Activated B cell treated with CpG ODN at 0.5 μM for 24 hours (primary cell): ENCODE measurements at places on chromosomes 3 and 15.

DNA sequence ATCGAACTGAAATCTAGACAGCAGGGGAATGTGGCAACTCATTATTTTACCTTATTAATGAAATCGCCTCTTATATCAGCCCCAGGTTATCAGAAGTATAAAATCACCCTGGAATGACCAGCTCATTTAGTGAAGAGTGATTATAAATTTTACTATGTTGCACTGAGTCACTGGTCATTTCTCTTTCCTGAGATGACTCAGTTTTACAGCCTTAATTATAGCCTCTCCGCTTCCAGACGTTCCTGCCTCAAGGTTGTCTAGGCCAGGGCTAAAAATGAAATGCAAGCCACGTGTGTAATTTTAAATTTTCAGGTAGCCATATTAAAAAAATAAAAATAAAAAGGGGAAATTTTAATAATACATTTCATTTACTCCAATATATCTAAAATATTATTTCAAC lies 33.3 kb downstream of the DET1 start:
- no peak for DNase-seq

DNA sequence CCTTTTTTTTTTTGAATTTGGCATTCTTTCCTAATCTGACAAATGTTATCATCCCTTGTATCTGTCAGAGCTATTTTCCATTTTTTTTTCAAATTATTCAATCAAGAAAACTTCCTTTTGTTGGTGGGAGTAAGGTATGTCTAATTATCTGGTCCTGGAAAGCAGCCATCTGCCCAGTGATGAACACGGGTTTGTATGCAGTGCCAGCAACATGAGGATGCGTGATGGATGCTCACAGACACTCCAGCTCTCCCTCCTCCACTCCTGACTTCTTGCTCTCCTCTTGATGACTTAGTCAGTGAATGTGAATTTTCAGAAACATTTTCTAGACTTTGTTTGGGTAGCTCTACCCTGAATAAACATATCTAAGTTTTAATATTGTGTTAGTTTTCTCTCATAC lies 79.2 kb downstream of the IL1RAP start:
- no peak for DNase-seq

- no peak for DNase-seq
Measured at GRCh38 chr15:73802431-73803041, 49.4 kb upstream of the INSYN1 start.

DNA sequence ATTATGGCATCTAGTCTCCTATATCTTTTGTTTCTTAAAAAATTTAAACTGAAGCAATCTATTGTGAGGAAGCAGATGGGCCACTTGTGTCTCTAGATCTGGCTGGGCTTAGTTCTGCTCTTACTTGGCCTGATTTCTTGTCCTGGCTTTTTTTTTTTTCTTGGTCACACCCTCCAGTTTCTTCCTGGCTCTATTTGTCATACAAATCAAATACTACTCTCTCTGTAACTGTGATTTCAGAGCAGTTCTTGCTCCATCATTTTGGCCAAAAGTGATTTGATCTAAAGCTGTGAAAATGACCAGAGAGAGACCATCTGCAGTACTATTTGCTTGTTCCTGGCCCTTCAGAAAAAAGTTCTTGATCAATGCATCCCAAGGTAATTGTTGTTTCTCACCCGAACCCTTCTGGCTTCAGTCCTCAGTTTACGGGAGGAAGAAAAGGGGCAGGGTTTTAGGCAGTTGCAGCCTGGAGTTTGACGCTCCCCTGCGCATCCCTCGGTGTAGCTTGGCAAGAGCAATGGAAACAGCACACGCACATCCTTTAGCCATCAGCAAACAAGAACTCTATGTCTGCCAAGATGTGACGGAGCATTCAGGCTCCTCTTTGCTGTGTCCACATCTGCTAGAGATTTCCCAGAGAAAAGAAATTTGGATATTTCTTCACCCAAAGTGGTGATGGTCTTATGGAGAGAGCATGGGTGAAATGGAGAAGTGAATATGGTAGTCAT lies 31.6 kb downstream of the CHST2 start:
- DNase-seq, result no peak

- no peak for DNase-seq
Measured at GRCh38 chr15:26294059-26294689, 431.0 kb upstream of the ATP10A start.

DNA sequence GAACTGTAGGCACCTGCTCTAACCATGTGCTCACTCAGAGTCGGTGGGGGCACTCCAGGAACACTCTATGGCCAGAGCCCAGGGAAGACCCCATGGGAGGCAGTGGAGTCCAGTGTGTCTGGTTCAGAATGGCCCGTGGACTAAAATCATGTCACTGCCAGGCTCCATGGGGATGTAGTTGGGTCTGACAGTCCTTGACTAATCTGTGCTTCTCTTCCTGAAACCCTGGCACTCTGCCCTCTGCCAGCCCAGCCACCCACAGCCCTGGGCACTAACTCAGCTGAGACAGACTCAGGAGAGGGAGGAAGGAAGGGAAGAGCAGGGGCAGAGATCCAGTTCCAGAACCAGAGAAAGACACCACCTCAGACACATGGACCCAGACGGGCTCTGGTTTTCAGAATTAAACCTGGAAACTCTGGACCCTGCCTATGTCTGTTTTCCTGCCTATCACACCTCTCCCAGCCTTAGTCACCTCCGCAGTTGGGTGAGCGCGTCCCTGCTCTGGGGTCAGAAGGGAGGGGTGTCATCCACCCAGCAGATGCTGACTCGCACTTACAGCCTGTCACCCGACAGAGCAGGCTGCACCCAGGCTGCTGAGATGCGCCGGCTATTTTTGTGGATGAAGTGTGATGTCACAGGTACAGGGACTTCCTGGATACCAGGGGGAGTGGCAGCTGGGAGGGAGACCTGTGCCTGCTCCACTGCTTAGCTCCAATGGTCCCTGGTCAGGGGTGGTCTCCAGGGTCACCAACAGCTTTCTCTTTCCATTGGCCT lies 56.8 kb upstream of the INSYN1 start:
- DNase-seq, result no peak

- DNase-seq, result no peak
Measured at GRCh38 chr3:126536126-126536525, 12.2 kb downstream of the CHST13 start.
